Thoracic aorta (tissue), 2 donors: ENCODE measurements at places on chromosomes 12 and 14.
A peak's percentile ranks its signal among the peaks of the same experiment; 100 is the strongest.

DNA sequence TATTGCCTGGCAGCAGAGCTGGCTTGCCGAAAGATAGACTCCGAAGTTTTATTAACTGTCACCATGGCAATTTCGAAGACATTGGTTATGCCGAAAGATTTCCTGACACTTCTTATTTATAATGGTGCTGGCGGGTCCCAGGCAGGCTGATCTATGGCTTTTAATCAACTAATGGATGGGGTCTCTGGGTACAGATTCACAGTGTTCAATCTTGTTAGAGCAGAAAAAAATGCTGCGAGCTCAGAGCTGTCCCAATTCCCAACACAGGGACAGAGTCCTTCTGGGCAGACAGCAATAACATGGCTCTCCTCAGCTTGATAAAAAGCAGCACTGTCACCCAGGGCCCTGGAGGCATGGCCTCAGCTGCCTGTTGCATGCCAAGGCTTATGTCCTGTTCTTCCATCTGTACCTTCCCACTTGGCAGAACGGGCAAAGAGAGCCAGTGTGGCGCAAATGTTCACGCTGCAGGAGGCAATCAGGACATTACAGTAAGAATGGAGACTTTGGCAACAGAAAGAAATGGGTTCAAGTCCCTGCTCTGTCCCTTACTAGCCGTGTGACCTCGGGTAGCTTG is 228.2 kb upstream of the PWP1 start:
- no peak for DNase-seq
- H3K36me3 ChIP-seq, result no peaks in the 10 kb centered on the region
- H3K27ac ChIP-seq, result no peak overlapping the region
- no peaks in the 10 kb centered on the region for H3K4me1 ChIP-seq

DNA sequence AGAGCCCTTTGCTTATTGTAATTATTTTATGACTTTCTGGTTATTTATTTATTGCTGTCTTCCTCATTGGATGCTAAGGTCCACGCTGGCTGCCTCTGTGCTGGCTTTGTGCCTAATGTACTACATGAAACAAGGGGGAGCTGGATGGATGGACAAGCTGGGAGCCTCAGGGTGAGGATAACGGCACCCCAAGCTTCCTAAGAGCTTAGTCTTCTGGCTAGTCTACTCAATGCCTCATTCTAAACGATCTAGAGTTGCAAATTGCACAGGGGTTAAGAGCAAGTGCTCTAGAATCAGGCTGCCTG is 172.0 kb downstream of the CHST11 start:
- no peaks in the 10 kb centered on the region for H3K27me3 ChIP-seq
- no peaks in the 10 kb centered on the region for H3K36me3 ChIP-seq
- H3K4me1 ChIP-seq, result peaks cover 6% of the 10 kb centered on the region
- peak overlapping the region; percentile 88 for H3K27ac ChIP-seq

DNA sequence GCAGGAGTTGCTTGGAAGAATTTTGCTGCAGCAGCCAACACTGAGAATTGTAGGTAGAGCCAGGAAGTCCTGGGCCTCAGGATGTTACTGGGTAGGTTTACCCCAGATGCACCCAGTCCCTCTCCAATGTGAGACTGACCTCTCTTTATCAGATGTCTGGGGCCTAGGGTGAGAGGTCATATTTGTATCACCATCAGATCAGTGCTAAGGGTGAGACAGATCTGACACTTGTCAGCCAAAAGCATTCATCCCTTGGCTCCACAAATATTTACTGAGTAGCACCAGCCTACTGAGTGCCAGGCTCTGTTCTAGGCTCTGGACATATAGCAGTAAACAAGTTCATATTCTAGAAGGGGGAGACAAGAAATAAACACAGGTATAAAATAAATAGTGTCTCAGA is 4.3 kb downstream of the TROAP start:
- H3K4me1 ChIP-seq, result peaks cover 7% of the 10 kb centered on the region
- no peak overlapping the region for H3K4me3 ChIP-seq
- H3K36me3 ChIP-seq, result no peaks in the 10 kb centered on the region

DNA sequence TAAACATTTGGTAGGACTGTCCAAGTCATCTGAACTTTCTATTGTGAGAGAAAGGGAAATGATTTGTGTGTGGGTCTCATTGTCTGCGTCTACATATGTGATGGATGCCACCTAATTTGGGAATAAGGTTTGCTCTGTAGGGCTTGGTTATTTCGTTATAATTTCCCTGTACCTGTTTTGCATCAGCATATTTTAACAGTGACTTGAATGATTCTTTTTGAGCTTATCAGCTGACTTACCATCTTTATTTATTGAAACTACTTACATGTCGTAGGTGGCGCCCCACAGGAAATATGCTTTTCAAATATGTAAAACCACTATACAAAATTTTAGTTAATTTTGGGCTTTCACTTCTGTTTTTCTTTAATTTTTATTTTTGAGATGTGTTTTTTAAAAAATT is 56.5 kb upstream of the BCAT1 start:
- H3K36me3 ChIP-seq, result no peaks in the 10 kb centered on the region
- H3K4me1 ChIP-seq, result no peaks in the 10 kb centered on the region
- DNase-seq, result no peak
- no peak overlapping the region for H3K4me3 ChIP-seq

DNA sequence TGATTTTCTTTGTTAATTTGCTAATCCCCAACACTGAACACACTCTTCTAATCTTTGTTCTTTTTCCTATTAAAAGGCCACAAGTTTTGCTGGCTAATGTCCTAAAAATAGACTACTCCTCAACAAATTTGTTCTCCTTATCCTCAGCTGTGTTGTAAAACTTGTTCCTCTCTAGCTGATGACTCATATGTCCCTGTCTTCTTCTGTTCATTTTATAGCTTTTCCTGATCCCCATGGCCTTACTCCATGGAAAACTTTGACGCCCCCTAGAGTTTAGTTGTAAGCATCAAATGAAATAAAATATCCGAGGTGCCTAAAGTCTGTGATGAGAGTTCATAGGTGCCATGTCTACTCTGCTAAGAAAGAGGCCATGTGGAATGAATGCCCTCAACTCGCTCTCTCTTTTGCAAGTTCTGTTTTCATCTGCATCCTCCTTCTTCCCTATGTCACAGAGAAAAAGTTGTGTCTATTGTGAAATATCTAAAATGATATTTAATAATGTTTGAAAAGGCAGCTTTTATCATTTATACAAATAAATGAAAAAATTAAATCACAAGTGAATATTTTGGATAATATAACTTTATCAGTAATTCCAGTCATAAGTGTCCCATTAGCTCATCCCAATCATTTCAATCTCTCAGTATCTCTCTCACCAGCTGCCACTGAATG is 237.9 kb downstream of the IPO8 start:
- no peak overlapping the region for H3K4me3 ChIP-seq
- no peak for DNase-seq
- no peaks in the 10 kb centered on the region for H3K36me3 ChIP-seq
- no peaks in the 10 kb centered on the region for H3K4me1 ChIP-seq
- H3K27me3 ChIP-seq, result no peaks in the 10 kb centered on the region
- H3K27ac ChIP-seq, result no peak overlapping the region

GRCh38 chr12:97177481-97177880 is 270.4 kb downstream of the NEDD1 start:
- H3K27me3 ChIP-seq, result no peaks in the 10 kb centered on the region
- H3K4me1 ChIP-seq, result no peaks in the 10 kb centered on the region
- no peak overlapping the region for H3K4me3 ChIP-seq
- no peaks in the 10 kb centered on the region for H3K36me3 ChIP-seq
- no peak for DNase-seq

GRCh38 chr14:88834883-88835431 is 10.5 kb downstream of the TTC8 start:
- no peak for DNase-seq
- H3K4me3 ChIP-seq, result peak overlapping the region; percentile 36
- H3K27me3 ChIP-seq, result no peaks in the 10 kb centered on the region

- H3K27me3 ChIP-seq, result no peaks in the 10 kb centered on the region
- H3K36me3 ChIP-seq, result no peaks in the 10 kb centered on the region
- H3K4me1 ChIP-seq, result no peaks in the 10 kb centered on the region
These were observed 48.0 kb upstream of the CCND2 start for GRCh38 chr12:4225571-4225970.

DNA sequence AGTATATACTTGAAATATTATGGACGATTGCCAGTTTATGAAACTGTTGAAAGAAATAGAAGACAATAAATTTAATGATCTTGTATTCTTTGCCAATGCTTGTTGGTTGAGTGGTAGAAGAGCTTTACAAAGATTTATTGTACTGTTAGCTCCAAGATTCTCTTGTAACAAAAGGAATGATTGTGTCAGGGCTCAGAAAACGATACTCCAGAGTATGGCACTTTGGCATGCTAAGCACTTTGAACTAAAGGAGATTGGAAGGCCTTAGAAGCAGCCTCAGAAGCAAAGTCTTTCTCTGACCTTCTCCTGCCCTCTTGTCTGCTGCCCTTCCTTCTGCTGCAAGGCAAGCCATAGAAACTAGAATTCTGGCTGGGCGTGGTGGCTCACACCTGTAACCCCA is 4.2 kb upstream of the NGDN start:
- no peaks in the 10 kb centered on the region for H3K36me3 ChIP-seq
- H3K4me1 ChIP-seq, result peaks cover 4% of the 10 kb centered on the region
- H3K27ac ChIP-seq, result no peak overlapping the region
- no peak for DNase-seq

GRCh38 chr12:71474791-71475190 is 35.2 kb downstream of the LGR5 start:
- H3K4me3 ChIP-seq, result no peak overlapping the region
- H3K27ac ChIP-seq, result peak overlapping the region; percentile 77
- no peaks in the 10 kb centered on the region for H3K36me3 ChIP-seq
- no peak for DNase-seq

GRCh38 chr14:95341564-95341963 is 21.9 kb upstream of the CLMN start:
- no peaks in the 10 kb centered on the region for H3K36me3 ChIP-seq
- DNase-seq, result no peak
- H3K27ac ChIP-seq, result no peak overlapping the region
- H3K4me3 ChIP-seq, result no peak overlapping the region

DNA sequence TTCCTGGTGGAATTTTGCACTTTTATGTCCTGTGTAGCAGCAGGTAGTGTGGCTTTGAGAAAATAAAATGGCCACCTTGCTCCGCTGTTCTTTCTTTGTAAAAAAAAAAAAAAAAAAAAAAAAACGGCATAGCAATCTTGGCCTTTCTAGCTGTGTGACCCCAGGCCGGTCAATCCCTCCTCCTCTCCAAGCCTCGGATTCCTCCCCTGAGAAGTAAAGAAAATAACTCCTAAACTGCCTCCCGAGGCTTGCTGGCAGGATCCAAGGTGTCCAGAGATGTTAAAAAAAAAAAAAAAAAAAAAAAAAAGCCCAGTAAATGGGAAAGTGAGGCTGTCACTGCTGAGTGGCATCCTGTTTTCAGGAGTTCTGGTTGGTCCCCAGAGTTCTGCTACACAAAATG is 23.9 kb upstream of the MAP1LC3B2 start:
- peak overlapping the region; percentile 78 for H3K4me3 ChIP-seq
- H3K27ac ChIP-seq, result peak overlapping the region; percentile 31
- H3K36me3 ChIP-seq, result no peaks in the 10 kb centered on the region
- H3K4me1 ChIP-seq, result peaks cover 41% of the 10 kb centered on the region
- DNase-seq, result no peak

DNA sequence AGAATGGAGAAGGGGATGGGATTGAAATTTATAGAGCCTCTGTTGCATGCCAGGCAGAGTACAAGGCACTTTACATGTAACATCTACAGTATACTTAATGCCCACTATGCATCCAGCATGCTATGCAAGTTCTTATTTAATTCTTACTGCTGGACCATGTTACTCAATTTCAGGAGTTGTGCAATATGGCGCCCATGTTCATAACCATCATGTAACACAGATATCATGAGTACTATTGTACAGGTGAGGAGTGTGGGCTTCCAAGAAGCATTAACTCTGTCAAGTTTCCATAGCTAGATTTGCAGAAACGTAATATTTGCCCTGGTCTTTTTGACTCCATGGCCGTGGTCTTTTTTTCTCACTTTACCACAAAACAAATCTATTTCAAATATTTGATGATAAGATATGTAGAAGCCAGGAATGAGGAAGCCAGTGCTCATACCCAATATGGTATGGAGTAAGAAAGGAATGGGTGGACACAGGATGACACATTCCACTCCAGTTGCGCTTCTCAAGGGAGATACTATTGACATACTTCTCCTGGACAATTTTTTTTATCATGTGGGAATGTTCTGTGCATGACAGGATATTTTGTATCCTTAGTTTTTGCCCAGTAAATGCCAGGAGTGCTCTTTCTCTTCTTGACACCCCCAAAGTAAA is 191.8 kb downstream of the C12orf75 start:
- no peaks in the 10 kb centered on the region for H3K27me3 ChIP-seq
- peaks cover 62% of the 10 kb centered on the region for H3K4me1 ChIP-seq
- no peak for DNase-seq
- H3K36me3 ChIP-seq, result no peaks in the 10 kb centered on the region

- H3K36me3 ChIP-seq, result no peaks in the 10 kb centered on the region
- no peak overlapping the region for H3K27ac ChIP-seq
- H3K4me1 ChIP-seq, result no peaks in the 10 kb centered on the region
- no peak overlapping the region for H3K4me3 ChIP-seq
- H3K27me3 ChIP-seq, result no peaks in the 10 kb centered on the region
These were observed 149.8 kb upstream of the SFSWAP start for GRCh38 chr12:131561051-131561450.

DNA sequence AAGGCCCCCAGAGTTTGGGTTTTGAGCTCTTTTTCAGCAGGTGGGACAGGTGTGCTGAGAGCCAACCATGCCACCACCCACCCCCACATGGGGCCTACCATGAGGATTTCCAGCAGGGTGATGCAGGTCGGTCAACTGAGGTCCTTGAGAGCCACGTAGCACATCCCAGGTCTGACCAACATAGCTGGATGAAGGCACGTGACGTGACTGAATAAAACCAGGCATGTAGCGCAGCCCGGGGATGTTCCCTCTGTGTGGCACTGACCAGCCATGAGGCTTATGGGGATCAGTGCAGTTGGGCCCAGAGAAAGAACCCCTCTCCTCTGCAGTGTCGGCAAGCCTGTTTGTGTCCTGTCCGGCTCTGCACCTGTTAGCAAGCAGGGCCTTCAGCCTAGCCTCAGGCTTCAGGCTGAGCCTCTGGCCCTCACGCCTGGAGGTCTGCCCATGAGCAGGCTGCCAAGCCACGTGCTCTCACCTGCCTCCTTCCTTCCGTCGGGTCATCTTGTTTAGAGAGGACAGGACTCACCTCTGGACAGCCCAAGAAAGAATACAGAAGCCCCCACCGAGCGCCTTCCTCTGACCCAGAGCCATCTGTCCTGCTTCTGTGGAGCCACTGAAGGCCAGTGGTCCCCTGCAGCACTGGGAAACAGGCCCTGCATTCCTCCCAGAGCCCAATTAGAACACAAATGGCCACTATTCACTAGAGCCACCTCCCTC is 38.5 kb downstream of the TSPAN11 start:
- no peaks in the 10 kb centered on the region for H3K27me3 ChIP-seq
- no peaks in the 10 kb centered on the region for H3K4me1 ChIP-seq
- H3K36me3 ChIP-seq, result no peaks in the 10 kb centered on the region
- no peak for DNase-seq
- H3K4me3 ChIP-seq, result no peak overlapping the region
